Stimulated activated effector memory CD8-positive, alpha-beta T cell treated with anti-CD3 and anti-CD28 coated beads, Interleukin-12 subunit alpha, Interleukin-12 subunit beta, amount 100 ng/mL, for 72 hours (primary cell): ENCODE measurements at places on chromosomes 3 and 15.

DNA sequence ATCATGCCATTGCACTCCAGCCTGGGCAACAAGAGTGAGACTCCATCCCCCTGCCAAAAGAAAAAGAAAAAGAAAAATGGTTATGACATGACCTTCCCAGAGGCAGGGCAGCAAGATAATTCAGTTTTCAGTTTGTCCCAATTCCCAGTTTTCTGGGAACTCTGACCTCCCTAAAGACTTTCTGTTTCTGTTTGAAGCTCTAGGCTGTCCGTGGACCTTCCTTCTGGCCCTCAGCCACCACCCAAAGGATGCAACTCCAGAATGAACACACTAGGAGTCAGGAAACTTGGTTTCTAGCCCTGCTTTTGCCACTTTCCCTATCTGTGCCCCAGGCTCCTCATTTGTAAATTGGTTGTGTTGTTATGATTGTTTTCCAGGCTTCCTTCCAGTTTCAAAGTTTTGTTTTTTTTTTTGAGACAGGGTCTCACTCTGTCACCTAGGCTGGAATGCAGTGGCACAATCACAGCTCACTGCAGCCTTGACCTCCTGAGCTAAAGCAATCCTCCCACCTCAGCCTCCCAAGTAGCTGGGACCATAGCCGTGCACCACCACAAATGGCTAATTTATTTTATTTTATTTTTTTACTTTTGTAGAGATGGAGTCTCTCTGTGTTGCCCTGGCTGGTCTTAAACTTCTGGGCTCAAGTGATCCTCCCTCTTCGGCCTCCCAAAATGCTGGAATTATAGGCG lies 68.6 kb downstream of the CDC25A start:
- no peak for DNase-seq

DNA sequence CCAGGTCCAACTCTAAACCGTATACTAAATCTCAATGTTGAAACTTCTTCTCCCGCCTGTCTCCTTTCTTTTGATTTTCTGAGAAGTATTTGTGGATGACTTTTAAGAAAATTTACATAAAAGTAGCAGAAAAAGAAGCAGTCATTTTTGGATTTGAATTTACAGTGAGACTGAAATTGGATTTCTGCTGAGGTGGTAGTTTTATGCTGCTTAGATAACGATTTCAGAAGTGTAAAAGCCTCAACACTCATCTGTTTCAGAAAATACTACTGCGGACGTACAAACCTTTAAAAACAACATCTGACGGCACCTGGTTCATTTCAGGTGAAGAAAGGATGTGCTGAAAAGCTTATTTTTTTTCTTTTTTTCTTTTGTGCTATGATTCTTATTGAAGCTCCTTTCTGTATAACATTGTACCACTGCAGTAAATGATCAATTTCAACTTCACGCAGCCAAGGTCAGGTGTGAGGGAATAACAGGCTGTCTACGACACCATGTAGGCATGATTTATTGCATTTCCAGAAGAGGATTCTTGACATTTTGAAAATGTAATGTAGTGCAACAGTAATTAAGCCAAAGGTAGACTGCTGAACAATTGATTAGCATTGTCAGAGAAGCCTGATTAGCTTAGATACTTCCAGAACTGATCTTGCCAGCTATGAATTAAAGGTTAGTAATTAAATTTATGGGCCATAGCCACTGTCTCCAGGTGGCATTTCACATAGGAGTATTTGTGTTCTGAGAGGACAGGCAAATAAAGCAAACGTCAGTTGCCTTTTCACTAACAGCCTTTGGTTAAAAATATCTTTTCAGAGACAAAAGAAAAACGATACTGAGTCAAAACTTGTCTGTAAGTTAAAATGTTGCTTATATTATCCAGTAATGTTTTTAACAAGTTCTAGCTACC lies 134.6 kb upstream of the KBTBD8 start:
- no peak for DNase-seq

DNA sequence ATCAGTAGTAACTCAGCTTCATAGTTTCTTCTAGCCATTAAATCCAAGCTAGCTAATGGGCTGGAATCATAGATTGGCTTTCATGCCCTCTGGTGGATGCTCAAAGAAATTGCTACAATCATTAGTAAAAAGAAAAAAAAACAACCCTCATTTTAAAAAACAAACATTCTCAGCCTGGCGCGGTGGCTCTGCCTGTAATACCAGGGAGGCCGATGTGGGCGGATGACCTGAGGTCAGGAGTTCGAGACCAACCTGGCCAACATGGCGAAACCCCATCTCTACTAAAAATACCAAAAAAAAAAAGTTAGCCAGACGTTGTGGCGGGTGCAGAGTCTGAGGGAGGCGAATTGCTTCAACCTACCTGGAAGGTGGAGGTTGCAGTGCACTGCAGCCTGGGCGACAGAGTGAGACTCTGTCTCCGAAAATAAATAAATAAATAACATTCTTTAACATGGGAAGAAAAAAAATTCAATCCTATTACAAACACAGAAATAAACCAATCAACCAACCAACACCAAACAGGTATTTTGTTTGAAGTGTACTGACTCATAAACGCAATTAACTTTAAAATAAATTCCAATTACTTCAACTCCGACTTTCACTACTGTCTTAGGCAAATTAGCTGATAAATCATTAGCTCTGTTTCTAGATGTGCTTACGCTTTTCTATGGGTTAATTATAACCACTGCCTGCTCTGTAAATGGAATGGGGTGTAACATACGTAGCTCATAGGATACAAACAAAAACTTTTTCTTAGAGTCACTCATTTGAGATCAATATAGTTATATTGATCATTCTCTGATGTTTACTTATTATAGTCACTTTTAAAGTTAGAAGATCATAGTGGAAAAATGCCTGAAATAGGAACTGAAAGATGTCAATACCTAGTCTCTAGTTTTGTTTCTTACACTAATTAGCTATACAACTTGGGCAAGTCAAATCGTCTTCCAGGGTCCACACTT lies 24.9 kb downstream of the TMEM207 start:
- DNase-seq: peak; percentile 9

DNA sequence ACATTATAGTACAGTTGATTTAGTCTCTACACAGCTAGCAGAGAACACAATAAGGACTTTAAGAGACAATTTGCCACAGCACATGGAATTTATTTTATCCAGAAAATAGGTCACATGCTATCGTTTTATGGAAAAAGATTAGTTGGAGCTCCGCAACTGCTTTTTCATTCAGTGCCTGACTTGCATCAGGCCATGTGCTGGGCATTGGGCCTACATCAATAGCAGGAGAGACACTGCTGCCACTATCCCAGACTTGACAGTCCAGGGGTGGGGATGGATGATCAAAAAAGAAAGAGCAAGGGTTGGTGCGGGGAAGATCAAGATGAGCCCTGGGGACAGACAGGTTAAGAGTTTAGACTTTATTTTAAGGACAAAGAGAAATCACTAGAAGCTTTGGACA lies 75.2 kb upstream of the C3orf80 start:
- DNase-seq: no peak

GRCh38 chr3:16072420-16073110 lies 101.9 kb upstream of the GALNT15 start:
- no peak for DNase-seq

DNA sequence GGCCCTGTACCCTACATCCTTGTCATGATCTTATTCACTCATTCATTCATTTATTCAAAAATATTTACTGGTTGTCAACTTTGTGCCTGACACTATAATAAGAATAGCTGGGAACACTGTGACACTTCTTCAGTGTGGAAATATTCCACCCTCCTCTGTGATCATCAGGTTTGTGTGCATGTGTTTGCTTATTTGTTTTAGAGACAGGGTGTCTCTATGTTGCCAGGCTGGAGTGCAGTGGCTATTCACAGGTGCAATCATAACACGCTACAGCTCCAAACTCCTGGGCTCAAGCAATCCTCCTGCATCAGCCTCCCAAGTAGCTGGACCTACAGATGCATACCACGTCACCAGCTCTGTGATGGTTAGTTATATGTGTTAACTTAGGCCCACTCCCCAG lies 50.0 kb upstream of the PLCL2 start:
- no peak for DNase-seq

DNA sequence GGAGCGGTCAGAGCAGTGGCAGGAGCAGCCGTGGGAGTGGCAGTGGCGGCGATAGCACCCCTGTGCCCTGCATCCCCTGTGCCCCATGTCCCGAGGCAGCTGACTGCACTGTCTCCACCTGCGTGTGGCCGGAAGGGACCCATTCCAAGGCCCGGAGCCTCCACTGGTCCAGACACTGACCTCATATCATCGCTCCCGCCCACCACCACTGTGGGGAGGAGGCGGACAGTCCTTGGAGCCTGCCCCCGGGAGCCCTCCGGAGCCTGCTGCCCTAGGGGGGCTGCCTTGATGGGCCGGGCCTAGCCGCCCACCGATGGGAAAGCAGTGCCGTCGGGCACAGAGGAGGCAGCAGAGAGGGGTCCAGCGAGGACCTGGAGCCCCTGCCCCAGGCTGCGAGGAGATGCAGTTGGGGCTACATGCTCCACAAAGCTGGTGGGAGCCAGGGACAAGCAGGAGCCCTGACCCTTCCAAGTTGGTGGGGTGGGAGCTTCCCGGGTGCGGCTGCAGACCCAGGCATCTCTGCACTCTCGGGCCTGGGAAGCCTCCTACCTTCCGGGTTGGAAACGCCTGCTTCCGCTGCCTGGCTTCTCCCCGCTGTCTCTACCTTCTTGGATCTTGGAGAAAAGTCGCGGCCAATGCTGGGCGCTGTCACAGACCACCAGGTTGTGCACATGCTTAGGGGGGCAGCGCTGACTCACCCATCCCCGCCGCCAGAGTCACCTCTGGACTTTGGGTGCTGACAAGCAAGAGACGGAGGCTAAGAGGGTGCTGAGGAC lies 283.2 kb upstream of the ROBO1 start:
- no peak for DNase-seq

- DNase-seq: no peak
These were observed 110.1 kb upstream of the GBE1 start for GRCh38 chr3:81871358-81872155.

DNA sequence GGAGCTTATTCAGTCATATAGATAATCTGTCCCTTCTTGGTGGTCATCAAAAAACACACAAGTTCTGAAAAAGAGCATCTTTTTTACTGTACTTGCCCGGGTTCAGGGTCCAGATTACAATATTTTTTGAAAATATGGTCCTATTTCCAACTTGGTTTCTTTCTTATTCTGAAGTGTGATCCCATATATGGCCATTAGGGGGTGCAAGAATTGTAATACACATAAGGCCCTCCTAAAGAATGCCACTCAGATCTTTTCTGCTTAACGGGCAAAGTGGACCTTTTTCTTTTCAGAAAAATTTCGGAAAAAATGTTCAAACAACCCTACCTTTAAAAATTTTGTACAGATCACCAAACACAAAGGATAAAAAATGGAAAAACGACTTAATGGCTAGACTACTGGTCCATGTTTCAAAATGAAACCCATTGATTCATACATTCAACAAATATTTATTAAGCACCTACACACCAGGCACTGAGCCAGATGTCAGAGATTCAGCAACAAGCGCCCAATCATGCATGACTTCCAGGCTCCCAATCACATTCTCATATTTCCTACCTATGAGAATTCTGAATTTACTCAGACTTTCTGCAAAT lies 102.0 kb upstream of the MYRIP start:
- DNase-seq: no peak

- peak; percentile 84 for DNase-seq
These were observed 45.5 kb downstream of the FILIP1L start for GRCh38 chr3:100068826-100069225.

DNA sequence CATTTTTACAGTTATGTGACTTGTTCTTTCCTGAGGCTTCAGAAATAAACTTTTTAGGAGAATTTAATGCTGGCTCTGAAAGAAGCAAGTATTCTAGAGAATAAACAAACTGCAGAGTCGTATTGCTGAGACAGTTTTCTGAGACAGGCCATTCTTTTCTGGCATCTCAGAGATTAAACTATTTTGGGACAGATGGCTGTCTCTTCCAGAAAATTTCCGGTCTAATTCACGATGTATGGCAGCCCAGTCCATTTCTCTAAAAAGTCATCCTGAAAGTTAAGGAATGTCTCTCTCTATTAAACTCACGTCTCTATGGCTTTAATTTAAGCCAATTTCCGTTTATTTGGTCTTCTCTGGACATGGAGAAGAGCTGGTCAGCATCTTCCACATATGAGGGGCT lies 208.6 kb downstream of the FEZF2 start:
- DNase-seq: no peak

- DNase-seq: no peak
These were observed 129.4 kb downstream of the PGPEP1L start for GRCh38 chr15:98878172-98878571.

DNA sequence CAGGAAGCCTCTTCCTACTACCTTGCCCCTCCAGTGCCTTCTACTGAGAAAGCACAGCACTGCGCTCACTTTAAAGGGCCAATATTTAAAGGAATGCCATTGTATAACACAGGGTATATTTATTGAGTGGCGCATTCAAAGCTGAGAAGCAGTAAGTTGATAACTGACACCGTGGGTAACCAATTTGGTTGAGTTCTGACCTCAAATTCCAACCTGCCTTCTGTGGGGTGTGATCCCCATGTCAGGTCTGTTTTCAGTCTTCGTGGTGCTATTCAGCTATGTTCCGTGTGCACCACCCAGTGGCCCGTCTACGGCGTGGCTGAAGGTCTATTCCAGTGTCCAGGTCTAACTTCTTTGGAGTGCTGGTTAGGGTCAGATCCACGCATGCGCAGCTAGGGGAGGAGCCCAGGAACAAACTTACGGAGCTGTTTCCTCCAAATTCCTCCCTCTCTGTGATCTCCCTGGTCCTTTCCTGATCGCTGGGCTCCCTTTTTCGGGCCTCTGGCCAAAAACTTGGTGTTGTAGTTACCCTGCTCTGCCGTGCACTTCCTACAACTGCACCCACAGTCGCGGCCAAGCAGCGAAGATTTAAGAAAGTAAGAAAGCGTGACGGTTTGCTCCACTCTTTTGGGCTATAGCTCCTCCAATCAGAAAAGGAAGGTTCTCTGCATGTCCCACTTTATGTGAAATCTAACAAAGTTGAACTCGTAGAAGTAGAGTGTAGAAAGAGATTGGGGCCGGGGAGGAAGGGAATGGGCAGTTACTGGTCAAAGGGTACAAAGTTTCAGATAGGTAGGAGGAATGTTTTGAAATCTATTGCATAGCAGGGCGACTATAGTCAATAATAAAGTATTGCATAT lies 7.7 kb downstream of the LRRC2 start:
- peak; percentile 72 for DNase-seq

DNA sequence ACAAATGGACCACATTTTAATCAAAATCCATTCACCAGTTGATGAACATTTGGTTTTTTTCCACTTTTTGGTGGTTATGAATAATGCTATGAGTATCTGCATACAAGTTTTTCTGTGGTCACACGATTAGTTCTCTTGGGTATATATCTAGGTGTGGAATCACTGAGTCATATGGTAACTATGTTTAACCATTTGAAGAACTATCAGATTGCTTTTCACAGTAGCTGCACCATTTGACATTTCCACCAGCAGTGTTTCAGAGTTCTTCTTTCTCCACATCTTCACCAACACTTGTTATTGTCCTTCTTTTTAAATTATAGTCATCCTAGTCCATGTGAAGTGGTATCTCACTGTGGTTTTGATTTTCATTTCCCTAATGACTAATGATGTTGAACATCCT lies 33.3 kb upstream of the ATG7 start:
- no peak for DNase-seq
